ENCODE measurements at places on chromosomes 2 and 18.
A peak's percentile ranks its signal among the peaks of the same experiment; 100 is the strongest.

- H3K4me1 ChIP-seq = peaks cover 12% of the 10 kb centered on the region
- H3K36me3 ChIP-seq = no peaks in the 10 kb centered on the region
- H3K27ac ChIP-seq = no peak overlapping the region
- no peak overlapping the region for H3K4me3 ChIP-seq
- H3K27me3 ChIP-seq = no peaks in the 10 kb centered on the region
- no peak for DNase-seq
Measured at GRCh38 chr2:28678944-28679343, 72.7 kb upstream of the PPP1CB start.

GRCh38 chr2:134120733-134121630 lies 132.9 kb upstream of the MGAT5 start:
- H3K4me1 ChIP-seq = peaks cover 48% of the 10 kb centered on the region
- peak overlapping the region; percentile 88 for H3K4me3 ChIP-seq
- no peaks in the 10 kb centered on the region for H3K27me3 ChIP-seq
- H3K36me3 ChIP-seq = peaks cover under 1% of the 10 kb centered on the region

- H3K4me1 ChIP-seq = no peaks in the 10 kb centered on the region
- H3K27me3 ChIP-seq = peaks cover 3% of the 10 kb centered on the region
- H3K36me3 ChIP-seq = peaks cover 14% of the 10 kb centered on the region
- H3K27ac ChIP-seq = no peak overlapping the region
- no peak for DNase-seq
Measured at GRCh38 chr2:86275384-86275799, 62.0 kb downstream of the REEP1 start.

DNA sequence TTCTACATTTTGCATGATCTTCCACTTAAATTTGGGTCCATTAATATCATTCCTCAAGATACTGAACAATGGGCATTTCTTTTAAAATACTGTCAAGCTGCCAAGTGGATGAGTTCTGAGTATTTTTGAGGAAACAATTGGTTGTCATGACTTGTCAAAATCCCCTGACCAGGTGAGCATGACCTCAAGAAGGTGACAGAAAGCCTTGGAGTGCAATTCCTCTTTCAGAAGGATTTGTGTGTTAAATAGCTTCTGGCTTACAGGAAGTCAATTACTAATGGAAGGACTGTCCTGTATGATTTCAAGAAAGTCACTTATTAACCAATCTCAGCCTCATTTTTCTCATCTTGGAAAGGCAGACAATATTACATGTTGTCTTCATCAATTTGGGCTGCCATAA lies 460.6 kb downstream of the TSN start:
- DNase-seq = no peak
- no peaks in the 10 kb centered on the region for H3K36me3 ChIP-seq
- no peak overlapping the region for H3K4me3 ChIP-seq
- H3K27ac ChIP-seq = no peak overlapping the region
- H3K27me3 ChIP-seq = no peaks in the 10 kb centered on the region

DNA sequence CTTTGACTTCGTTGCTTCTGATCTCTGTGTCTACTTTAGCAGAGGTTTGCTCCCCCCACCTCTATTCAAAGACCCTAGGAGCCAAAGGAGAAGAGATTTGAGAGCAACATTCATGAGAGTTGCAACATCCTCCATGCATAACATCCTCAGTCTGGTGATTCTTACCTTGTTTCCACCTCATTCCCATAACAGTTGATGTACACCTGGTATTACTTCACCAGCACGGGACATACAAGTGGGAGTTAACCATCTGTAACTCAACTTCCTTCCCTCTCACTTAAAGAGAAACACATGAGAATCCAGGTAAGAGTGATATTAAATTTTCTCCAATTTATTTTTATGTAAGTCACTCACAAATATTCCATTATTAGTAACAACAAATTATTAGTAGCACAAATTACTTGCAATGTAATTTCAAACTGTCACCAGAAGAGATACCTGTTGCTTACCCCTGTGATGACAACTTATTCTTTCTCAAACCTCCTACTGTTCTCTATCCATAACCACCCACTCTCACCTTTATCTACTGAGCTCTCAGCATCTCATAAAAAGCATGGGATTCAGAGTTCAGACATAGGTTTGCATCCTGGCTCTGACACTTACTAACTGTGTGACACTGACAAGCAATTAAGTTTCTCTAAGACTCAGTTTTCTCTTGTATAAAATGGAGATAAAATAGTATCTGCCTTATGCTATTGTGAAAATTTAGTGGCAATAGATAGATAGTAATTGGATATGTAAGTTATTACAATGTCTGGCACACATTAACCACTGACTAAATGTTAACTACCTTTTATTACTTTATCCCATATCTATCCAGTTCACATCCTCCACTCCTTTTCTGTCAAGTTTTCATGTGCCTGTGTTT lies 184.6 kb upstream of the SRD5A2 start:
- H3K4me1 ChIP-seq = peaks cover 2% of the 10 kb centered on the region
- peaks cover 2% of the 10 kb centered on the region for H3K27me3 ChIP-seq
- DNase-seq = no peak
- no peak overlapping the region for H3K4me3 ChIP-seq
- H3K36me3 ChIP-seq = peaks cover 2% of the 10 kb centered on the region

DNA sequence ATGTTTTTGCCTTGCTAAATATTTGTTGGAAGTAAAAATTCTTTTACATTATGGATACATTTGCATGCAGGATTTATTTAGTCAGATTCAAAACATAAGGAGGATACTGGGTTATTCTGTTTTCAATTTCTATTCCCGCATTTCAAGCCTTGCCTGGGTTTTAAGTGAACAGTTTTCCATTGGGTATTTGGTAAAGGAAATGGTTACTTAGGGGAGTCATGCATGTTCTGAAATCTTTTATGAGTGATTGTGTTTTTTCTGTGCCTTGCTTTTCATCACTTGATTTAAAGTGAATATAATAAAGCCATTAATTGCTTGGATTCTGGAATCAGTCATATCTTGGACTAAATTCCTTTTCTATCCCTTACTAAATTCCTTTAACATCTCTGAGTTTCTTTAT lies 12.0 kb upstream of the SP9 start:
- no peak for DNase-seq
- no peak overlapping the region for H3K27ac ChIP-seq
- H3K27me3 ChIP-seq = peaks cover 13% of the 10 kb centered on the region
- H3K4me3 ChIP-seq = no peak overlapping the region
- H3K4me1 ChIP-seq = peaks cover 12% of the 10 kb centered on the region
- no peaks in the 10 kb centered on the region for H3K36me3 ChIP-seq
